ENCODE measurements at places on chromosomes 6 and 20.

DNA sequence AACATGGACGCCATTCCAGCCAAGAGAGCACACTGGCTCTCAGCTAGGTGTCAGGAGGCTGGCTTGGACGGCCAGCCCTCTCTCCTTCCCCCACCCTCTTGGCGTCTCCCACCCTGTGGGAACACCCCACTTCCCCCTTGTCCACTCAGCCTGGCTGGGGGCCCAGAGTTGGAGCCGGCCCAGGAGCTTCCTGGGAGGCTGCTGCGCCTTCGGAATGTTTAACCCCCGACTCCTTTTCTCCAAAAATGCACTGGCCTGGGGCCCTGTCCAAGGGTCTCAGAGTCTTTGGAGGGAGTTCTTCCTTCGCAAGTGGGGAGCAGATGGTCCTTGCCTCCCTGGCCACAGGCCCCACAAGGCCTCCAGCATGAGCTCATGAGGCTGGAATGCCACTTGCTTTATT is 4.1 kb downstream of the ADAM33 start:
- no peak for DNase-seq

- no peak for DNase-seq
Observed at GRCh38 chr6:13392462-13392861, 64.1 kb upstream of the TBC1D7 start.

DNA sequence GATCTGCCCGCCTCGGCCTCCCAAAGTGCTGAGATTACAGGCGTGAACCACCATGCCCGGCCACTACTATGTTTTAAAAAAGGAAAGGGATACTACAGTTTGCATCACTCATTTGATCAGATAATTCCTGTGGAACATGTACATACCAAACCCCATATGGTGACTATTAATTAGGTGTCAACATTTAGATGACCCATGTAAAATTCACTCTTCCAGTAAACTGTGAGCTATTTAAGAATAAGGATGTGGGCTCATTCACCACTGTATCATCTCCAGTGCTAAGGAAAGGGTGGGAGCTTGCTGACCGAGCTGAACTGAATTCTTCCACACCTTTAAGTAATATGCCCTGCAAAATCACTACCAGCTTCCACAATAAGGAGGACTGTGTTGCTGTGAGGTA is 127.5 kb downstream of the BTBD9 start:
- DNase-seq = no peak

- no peak for DNase-seq
Observed at GRCh38 chr6:24451581-24452388, 37.6 kb downstream of the GPLD1 start.

GRCh38 chr6:90442366-90442765 is 144.5 kb downstream of the MAP3K7 start:
- DNase-seq = no peak

- DNase-seq = no peak
Observed at GRCh38 chr20:62252342-62252966, 14.1 kb downstream of the OSBPL2 start.

- no peak for DNase-seq
Observed at GRCh38 chr6:24257282-24257681, 100.6 kb downstream of the DCDC2 start.

DNA sequence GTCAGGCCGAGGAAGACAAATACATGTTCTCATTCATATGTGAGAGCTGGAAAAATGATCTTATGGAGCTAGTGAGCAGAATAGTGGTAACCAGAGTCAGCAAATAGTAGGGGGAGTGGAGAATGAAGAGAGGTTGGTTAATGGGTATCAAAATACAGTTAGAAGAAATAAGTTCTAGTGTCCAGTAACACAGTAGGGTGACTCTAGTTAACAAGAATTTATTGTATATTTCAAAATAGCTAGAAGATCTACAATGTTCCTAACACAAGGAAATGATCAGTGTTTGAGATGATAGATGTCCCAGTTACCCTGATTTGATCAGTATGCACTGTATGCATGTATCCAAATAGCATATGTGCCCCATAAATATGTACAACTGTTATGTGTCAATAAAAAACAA is 128.4 kb downstream of the BCKDHB start:
- DNase-seq = no peak

DNA sequence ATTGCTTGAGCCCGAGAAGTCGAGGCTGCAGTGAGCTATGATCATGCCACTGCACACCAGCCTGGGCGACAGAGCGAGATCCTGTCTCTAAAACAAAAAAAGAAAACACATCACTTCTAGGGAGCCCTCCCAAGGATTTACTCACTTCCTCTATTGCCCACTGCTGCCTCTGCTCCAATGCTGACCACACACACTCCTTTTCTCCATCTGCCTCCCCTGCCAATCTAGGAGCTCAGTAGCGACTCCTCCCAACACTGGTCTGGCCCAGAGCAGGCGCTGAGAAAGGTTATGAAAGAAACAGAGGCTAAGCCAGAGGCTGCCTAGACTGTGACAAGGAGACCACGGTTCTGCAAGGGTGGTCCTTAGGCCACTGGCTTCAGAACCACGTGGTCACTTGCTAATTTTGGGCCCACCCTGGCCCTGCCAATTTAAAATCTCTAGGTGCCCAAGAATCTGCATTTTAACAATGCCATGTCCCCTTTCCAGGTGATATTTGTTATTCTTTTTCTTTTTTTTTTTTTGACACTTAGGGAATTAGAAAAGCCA is 1.3 kb upstream of the E2F1 start:
- DNase-seq = no peak
